H7 (cell line): ENCODE measurements at places on chromosomes 12 and 14. TPM values are rescaled to one million over a fixed set of nuclear protein-coding genes. Genes with fewer than 3 reads are reported as not detected.

DNA sequence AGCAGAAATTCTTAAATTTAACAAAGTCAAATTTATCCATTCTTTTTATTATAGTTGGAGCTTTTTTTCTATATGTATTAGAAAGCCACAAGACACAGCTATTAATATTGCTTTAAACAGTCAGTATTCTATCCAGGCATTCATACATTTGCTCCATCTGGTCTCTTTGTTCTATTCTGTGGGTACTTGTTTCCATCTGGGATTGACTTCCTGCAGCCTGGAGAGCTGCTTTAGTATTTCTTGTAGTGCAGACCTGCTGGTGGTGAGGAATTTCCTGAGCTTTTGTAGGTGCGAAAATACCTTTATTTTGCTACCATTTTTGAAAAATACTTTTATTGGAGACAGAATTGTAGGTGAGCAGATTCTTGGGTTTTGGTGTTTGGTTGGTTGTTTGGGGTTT lies 29.0 kb downstream of the CCDC60 start:
- DNase-seq: peak; percentile 50

GRCh38 chr12:44317651-44318126 lies 481.8 kb downstream of the TMEM117 start:
- DNase-seq: peak; percentile 8

GRCh38 chr12:30197392-30198057 lies 413.8 kb upstream of the TMTC1 start:
- DNase-seq: peak; percentile 27

- DNase-seq: peak; percentile 92
Measured at GRCh38 chr14:104682107-104682593, 7.3 kb upstream of the INF2 start.

DNA sequence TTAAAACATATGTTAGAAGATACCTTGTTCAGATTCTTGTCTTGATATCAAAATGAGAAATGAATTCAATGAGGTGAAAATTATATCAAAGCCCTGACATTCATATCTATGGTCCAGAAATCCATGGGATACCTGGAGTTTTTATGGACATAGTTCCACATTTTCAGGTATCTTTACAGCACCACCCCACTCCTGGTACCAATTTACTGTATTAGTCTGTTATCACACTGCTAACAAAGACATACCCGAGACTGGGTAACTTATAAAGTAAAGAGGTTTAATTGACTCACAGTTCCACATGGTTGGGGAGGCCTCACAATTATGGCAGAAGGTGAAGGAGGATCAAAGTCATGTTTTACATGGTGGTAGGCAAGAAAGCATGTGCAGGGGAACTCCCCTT lies 361.5 kb downstream of the PRKD1 start:
- no peak for DNase-seq

DNA sequence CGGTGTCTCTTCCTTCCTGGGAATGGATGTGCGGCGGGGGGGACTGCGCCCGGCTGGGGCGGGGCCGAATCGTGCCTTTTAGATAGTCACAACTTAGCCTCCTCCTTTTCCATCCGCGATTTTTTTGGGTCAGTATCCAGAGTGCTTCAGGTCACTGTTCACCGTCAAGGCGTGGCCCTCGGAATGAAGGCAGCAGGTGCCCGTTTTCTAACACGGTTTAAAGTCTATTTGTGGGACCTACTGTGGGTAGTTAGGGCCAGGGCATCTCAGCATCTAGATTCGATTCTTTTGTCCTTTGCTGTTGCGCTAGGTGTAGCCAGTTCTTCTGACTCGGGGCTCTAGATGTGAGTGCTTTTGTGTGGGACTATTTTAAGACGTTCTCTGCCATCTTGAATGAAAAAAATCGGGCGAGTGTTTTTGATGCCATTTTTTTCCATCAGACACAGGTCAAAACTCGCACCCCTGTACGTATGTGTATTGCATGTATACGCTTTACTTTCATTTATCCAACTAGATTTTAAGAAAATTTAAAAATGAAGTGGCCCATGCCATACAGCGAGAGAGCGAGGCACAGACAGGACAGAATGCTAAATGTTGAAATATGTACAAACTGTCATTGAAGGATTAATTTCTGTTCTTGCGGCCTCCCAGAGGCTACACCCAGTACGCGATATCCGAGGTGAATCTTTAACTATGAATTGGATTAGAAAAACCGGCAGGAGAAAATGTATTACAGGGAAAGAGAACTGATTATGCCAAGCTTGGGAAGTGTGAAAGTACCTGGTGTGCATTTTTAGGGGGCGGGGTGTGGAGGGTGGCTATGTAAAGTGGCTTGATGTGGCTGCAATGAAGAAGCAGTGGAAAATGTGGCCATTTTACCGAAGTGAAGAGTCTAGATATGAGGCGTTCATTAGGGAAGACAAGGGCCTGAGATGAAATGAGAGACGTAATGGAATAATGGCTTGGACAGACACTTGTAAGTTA lies 835 bp downstream of the VEZT start:
- no peak for DNase-seq

DNA sequence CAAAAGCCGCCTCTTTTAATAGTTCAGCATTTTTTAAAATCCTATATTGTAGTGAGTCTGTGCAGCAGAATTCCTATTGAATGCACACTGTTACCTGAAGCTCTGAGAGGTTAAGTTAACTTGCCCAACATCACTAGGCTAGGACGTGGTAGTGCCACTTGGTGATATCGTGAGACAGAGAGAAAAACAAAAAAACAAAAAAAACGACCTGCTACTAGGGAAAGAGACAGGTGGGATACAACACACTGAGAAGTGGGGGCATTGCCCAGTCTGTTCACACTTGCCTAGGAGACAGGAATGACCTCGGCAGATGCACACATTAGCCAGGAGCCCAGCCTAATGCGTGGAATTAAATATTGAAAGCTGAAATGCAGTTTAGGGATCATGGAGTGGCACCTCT lies 129.7 kb upstream of the CCND2 start:
- DNase-seq: no peak

LRRIQ1 gene
- 0.17 and 0.33 TPM in 2 replicates for total RNA-seq

RESF1 gene
- 51.8 and 69.6 TPM in 2 replicates for total RNA-seq

RAD9B gene
- total RNA-seq: not detected in 2 replicates

CLEC6A gene
- total RNA-seq: 0.07 and 0.31 TPM in 2 replicates
